GM23248 (cell line): ENCODE measurements at places on chromosomes 7 and 10.

DNA sequence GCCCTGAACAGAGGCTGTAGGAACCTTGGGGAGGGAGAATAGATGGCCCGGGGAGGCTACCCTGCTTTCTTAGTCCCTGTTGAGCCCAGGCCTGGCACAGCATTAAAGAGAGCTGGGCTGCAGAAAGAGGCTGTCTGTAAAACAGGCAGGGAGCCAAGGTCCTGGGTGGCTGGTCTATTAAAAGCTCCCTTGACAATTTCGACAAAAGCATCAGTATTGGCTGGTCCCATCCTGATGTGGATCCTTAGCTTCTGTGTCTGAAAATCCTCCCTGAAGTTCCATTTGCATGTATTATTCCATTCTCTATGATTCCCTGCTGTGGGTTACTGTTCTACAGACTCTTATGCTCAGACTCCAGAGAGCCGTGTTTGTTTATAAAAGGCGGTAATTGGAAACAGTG lies 158.5 kb downstream of the GALNT17 start:
- DNase-seq: no peak

GRCh38 chr10:13732465-13732881 lies 145.7 kb downstream of the PRPF18 start:
- no peak for DNase-seq

DNA sequence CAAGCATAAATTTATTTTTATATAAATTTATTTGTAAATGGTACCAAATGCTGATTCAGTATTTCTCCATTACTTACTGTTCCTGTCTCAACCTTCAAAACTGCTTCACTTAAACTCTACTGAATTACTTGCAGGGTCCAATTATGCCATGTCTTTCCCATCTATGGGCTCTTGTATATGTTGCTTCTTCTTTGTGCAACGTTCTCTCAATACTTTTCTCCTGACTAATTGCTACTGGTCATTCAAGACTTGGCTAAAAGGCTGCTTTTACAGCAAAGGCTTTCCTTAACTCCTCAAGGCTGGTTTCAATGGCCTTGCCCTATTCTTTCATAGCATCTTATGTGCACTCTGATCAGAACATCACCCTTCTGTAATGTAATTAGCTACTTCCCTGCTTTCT lies 67.9 kb downstream of the RNLS start:
- peak; percentile 47 for DNase-seq

GRCh38 chr10:124035928-124036558 lies 57.4 kb downstream of the CHST15 start:
- no peak for DNase-seq

DNA sequence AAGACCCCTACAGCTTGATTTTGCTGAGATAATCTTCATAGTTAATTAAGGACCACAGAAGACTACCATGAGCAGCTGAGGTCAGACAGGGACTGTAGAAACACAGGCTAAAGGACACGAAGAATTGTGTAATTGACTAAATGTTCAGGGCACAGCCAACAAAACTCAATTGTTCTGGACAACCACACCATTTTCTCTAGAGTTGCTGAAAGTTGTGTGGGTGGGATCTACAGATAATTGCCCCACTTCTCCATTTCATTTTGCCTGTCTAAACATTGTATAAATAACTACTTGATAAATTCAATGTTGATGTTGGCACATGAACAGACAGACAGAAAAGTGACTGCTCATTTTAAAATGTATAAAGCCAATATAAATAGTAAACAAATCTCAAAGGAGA lies 39.0 kb upstream of the SLC16A12 start:
- no peak for DNase-seq

DNA sequence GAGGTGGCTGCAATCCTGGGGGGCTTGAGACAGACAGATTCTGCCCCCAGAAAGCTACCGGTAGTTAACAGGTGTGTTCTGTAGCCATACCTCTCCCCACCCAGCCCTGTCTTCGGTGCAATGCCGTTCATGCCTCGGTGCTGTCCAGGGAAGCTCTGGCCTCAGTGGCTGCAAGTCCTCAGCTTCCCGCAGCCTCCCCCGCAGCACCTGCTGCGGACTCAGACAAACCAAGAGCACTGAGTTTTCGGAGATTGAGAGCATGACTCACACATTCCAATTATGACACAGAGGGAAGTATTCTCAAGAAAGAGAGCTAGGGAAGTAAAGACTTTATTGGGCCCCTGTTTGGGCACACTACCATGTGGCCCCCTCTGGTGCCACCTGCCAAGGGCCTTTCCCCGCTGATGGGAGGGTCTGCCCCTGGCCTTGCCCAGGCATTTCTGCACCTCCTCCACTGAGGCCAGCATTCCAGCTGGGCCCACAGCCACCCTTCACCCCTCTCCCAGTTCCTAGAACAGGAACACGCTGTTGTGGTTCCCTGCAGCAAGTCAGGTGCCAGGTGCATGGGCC lies 30.2 kb upstream of the EZH2 start:
- DNase-seq: peak; percentile 68
